Bronchus fibroblast of lung (primary cell): ENCODE measurements at places on chromosomes 3 and 15. TPM values are rescaled to one million over a fixed set of nuclear protein-coding genes. Genes with fewer than 3 reads are reported as not detected.

RAD51 gene
- 12.9 and 14.1 TPM in 2 replicates for total RNA-seq

PARP14 gene
- total RNA-seq, result 12.4 and 12.6 TPM in 2 replicates

SLC28A2 gene
- total RNA-seq, result not detected in 2 replicates

PLS1 gene
- total RNA-seq, result 1.6 and 2.2 TPM in 2 replicates

SLC12A8 gene
- 4.8 and 6.2 TPM in 2 replicates for total RNA-seq

CCRL2 gene
- 0.45 TPM in 1 of 2 replicates, not detected in the other for total RNA-seq

IL17RE gene
- 3.9 and 6.6 TPM in 2 replicates for total RNA-seq

LYSMD2 gene
- total RNA-seq, result 4.8 and 5.4 TPM in 2 replicates

PARL gene
- total RNA-seq, result 33.6 and 34.8 TPM in 2 replicates

MORC1 gene
- not detected in 2 replicates for total RNA-seq

CYP11A1 gene
- total RNA-seq, result 0.30 and 0.84 TPM in 2 replicates

ZNF860 gene
- total RNA-seq, result 0.17 and 0.30 TPM in 2 replicates

MUC20 gene
- total RNA-seq, result under 0.01 and 0.15 TPM in 2 replicates

CLRN1 gene
- not detected in 2 replicates for total RNA-seq

SYNPR gene
- not detected in 2 replicates for total RNA-seq

GOLGA8K gene
- total RNA-seq, result not detected in 2 replicates

CLDN16 gene
- not detected in 2 replicates for total RNA-seq

MUSTN1 gene
- total RNA-seq, result not detected in 2 replicates

PLCL2 gene
- 4.0 and 4.2 TPM in 2 replicates for total RNA-seq

IQCH gene
- total RNA-seq, result 1.9 and 3.5 TPM in 2 replicates

HAPLN3 gene
- total RNA-seq, result 4.3 and 4.9 TPM in 2 replicates

SEMA3F gene
- total RNA-seq, result 40.2 and 41.5 TPM in 2 replicates

NR2E3 gene
- not detected in 2 replicates for total RNA-seq

PLSCR2 gene
- total RNA-seq, result not detected in 2 replicates

FAM81A gene
- 0.50 and 0.59 TPM in 2 replicates for total RNA-seq

BCHE gene
- 10.0 and 17.3 TPM in 2 replicates for total RNA-seq

SH2D7 gene
- not detected in 2 replicates for total RNA-seq

CHST2 gene
- total RNA-seq, result 21.7 and 23.2 TPM in 2 replicates
